Lower leg skin (tissue), 4 donors: ENCODE measurements at places on chromosomes 13 and 19.

DNA sequence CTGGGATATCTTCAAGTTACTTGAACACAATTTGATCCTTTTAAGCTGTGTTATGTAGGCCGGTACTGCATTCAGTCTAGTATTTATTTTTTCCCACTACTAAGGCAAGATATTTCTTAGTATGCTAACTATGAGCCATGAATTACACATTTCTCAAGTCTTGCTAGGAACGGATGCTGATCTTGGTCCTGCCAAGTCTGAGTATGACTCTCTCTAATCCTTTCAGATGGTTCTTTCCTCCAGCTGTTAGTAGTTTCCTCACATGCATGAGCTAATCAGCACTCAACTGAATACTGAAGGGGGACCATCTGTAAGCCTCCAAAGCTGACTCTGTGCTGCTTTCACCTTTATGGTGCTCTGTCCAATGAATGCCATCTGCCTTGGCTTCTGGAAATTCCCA, 460.3 kb downstream of the KCTD12 start:
- DNase-seq: no peak

- DNase-seq: no peak
Observed at GRCh38 chr13:45410466-45410865, 7.7 kb downstream of the SLC25A30 start.

DNA sequence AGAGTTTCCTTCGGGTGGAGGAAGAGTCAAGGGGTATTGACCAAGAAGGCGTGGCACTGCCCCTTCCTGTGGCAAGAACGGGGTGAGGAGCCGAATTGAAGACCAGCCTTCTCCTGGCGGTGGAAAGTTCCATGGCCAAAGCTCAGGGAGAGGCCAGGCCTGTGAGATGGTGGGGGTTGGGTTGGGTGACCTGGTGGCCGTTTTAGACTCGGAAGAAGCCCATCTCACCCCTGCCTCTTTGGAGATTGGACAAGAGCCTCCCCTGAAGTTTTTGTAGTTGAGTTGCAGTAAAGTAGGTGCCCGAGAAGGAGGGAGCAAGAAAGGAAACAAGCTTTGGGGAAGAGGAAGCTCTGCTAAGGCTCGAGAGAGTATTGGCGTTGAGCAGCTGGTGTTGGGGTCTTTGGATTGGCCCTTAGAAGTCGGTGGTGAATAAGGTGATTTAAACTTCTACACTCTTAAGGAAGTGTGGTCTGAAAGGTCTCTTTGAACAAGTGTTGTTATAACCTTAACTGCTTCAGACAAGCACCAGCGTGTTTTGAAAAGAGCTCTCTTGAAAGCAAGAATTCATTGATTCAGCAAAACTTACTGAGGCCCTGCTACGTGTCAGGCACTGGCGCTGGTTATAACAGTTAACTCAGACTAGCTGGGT, 964 bp downstream of the SPINT2 start:
- no peak for DNase-seq

DNA sequence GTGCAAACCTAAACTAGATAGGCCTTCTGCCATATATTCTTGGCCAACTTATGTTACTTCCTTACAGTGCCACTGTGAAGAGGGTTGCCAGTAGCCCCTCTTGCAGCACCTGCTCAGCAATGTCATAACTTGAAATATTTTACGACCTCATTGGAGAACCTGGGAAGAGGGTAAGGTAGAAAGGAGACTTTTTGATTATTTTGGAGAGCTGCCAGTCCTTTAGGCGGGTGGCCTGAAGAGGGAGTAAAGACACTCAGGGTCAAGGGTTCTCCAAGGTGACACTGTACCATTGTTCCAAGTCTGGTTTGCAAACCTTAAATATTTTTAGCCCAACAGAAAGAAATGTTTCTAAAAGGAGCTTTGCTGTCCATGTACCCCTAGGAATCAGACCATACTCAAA, 118.3 kb downstream of the FLT1 start:
- DNase-seq: no peak

DNA sequence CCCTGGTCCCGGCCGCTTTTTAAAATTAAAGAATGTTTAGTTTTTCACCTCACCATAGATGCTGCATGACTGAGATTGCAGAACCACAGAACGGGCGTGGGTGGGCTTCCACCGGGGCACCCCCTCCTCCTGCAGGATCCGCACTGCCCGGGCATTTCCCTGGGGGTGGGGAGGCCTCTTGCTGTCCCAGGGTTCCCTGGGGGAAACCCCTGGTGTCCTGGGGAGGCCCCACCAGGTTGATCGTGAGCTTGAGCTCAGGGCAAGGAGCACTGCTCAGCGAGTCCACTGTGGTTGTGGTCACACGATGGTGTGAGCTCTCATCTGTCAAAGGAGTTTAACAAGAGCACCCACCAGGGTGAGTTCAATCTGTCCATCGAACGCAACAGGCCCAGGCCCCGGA, 11.4 kb upstream of the TCF3 start:
- DNase-seq: no peak

DNA sequence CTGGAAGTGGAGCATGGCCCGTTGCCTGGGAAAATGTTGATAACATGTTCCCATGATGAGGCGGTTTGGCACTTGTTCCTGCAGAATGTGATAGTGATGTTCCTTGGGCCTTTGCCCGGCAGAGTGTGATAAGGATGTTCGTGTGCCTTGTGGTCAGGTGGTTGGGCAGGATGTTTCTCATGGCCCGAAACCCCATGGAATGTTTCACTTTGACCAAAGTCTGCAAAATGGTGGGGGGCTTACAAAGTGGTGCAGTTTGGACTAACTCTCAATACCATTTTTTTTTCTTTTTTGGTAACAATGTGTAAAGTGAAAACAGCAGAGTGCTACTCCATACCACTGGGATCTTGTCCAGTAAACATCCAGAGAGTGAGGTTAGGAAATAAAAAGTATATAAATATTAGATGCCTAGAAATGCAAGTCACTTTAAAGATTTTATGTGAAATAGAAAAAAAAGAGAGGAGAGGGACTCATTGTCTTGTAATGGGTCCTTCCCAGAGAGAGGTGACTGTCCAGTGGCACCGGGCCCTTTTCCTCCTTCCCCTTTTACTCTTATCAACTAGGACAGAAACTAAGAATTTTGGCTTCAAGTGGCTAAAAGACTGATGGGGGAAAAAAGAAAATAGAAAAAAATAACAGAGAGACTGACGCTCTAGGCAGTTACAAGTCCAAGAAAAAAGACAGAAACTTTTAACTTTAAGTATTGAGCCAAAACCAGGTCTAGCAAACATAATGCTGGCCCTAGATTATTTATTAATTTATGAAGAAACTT, 5.7 kb downstream of the FPR3 start:
- no peak for DNase-seq

- peak; percentile 91 for DNase-seq
Observed at GRCh38 chr19:6674868-6675305, 4.9 kb upstream of the TNFSF14 start.
